ENCODE measurements at places on chromosomes 3 and 15. TPM values are rescaled to one million over a fixed set of nuclear protein-coding genes. Genes with fewer than 3 reads are reported as not detected.

GREM1 gene
- total RNA-seq, result 527 TPM

BCL2A1 gene
- total RNA-seq, result not detected

MAGEF1 gene
- total RNA-seq, result 23.7 TPM

MLF1 gene
- total RNA-seq, result 6.1 TPM

C3orf20 gene
- not detected for total RNA-seq

ZNF710 gene
- 16.8 TPM for total RNA-seq

CPNE4 gene
- total RNA-seq, result not detected

TRH gene
- total RNA-seq, result not detected

CCDC51 gene
- 15.5 TPM for total RNA-seq

ANKUB1 gene
- not detected for total RNA-seq

FEZF2 gene
- total RNA-seq, result not detected

RASGRP1 gene
- total RNA-seq, result 9.5 TPM

FILIP1L gene
- 213 TPM for total RNA-seq

GOLGA8G gene
- total RNA-seq, result not detected

SLC49A4 gene
- total RNA-seq, result 27.1 TPM

GOLGA6A gene
- total RNA-seq, result not detected

TMEM207 gene
- total RNA-seq, result not detected

TIGIT gene
- total RNA-seq, result under 0.01 TPM

CATSPER2 gene
- 0.86 TPM for total RNA-seq

SLC25A20 gene
- 20.7 TPM for total RNA-seq

INKA1 gene
- total RNA-seq, result 11.0 TPM

CCDC9B gene
- total RNA-seq, result 40.3 TPM

TEX264 gene
- 37.7 TPM for total RNA-seq

RYR3 gene
- total RNA-seq, result not detected

TPRG1 gene
- 1.3 TPM for total RNA-seq
